Activated CD4-positive, alpha-beta memory T cell treated with anti-CD3 and anti-CD28 coated beads for 36 hours (primary cell): ENCODE measurements at places on chromosomes 16 and 17. TPM values are rescaled to one million over a fixed set of nuclear protein-coding genes. Genes with fewer than 3 reads are reported as not detected.

DNA sequence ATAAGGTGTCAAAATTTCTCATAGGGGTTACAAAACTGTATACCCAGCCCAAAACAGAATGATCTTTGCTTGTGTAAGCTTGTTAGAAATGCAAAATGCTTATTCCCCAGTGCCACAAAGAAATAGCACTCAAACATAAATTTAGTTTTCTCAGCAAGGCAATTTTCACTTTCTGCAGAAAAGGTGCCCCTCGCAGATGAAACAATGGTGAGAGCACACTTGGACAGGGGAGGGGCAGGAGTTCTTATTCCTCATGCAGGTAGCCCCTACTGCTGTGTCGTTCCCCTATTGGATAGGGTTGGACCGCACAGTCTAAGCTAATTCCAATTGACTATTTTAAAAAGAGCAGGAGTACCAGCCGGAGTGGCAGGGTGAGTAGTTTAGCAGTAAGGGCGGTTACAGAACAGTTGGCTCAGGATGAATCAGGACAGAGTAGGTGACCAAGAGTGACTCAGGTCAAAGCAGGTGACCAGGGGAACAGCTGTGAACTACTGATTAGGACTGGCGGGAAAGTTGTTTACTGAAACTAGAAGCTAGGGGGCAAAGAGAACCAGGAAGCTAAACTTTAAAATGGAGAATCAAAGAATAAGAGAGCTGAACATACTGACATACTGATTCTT, 5.5 kb upstream of the LDHD start:
- DNase-seq: no peak

The NGFR gene
- 0.17 TPM for total RNA-seq

- no peak for DNase-seq
Measured at GRCh38 chr17:20721171-20721570, 141.6 kb downstream of the CDRT15L2 start.

The TMIGD1 gene
- total RNA-seq: not detected

DNA sequence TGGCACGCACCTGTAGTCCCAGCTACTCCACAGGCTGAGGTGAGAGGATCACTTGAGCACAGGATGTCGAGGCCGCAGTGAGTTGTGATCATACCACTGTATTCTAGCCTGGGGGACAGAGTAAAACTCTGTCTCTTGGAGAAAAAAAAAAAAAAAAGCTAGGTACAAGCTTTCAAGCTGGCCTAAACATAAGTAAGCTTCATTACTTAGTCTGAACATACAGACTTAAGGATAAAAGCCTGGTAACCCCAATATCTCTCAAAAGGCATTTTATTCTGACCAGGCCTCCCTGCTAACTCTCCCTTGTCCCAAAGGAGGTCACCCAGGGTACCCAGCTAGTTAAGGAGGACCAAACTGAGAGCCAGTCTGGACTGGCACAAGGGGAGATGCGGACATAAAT, 46.2 kb downstream of the TOM1L2 start:
- DNase-seq: no peak

GRCh38 chr17:28470914-28471366, 2.5 kb upstream of the SLC13A2 start:
- no peak for DNase-seq

The TK2 gene
- total RNA-seq: 5.4 TPM

DNA sequence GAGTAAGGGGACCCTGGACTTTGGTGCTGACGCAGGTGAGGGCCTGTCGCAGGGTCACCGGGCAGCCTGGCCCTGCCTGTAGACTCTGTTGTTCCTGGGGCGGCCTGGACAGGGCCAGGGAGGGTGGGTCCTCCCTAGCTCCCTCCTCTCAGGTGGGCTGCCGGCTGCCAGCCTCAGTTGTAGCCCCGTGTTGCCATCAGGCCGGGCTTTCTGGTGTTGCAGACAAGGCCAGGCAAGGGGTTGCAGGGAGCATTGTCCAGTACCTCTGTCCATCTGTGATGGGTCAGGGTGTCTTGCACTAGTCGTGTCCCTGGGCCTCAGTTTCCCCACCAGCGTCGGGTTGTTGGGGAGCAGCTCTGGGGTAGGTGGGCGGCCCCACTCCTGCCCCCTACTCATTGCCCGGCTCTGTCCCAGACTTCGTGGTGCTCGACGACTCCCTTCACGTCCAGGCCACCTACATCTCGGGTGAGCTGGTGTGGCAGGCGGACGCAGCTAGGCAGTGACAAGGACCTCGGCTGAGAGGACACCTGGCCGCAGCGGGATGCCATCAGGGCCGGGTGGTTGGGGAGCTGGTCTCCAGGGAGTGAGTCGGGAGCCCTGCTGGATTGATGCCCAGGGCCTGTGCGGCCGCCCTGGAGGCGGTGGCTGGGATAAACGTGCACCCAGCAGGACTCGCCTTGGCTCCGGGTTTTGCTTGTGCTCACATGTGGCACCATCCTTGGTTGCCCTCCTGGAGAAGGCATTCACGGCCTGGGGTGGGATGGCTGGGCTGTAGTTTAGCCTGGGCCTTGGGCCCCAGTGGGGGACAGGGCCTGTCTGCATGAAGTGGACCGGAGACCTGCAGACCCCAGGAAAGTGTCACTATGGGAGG, 1.9 kb downstream of the CEMP1 start:
- DNase-seq: no peak

- DNase-seq: peak; percentile 35
Measured at GRCh38 chr16:23296994-23297393, 5.1 kb upstream of the SCNN1B start.

DNA sequence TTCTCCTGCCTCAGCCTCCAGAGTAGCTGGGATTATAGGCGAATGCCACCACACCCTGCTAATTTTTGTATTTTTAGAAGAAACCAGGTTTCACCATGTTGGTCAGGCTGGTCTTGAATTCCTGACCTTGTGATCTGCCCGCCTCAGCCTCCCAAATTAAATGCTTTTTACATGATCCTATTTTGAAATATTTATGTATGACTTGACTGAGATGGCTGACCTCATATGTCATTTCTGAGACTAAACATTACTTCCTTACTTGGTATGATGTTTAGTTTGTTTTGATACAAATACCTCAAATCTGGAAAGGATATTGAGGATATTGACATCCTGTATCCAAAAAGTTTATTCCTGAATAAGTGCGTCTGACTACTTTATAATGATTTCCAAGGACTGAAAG, 11.9 kb downstream of the CALCOCO2 start:
- DNase-seq: no peak

- DNase-seq: no peak
Measured at GRCh38 chr16:75491876-75492275, 3.4 kb downstream of the CHST6 start.

GRCh38 chr17:82320956-82321927, 3.8 kb upstream of the CD7 start:
- DNase-seq: peak; percentile 88

GRCh38 chr16:80680839-80681238, 123.6 kb downstream of the CDYL2 start:
- DNase-seq: peak; percentile 30

The HBA2 gene
- not detected for total RNA-seq

The FLYWCH2 gene
- total RNA-seq: 19.4 TPM

- no peak for DNase-seq
Measured at GRCh38 chr16:12027558-12028287, 51.2 kb downstream of the SNX29 start.

The SCGB1C2 gene
- total RNA-seq: not detected

The CIAO2B gene
- total RNA-seq: 204 TPM

DNA sequence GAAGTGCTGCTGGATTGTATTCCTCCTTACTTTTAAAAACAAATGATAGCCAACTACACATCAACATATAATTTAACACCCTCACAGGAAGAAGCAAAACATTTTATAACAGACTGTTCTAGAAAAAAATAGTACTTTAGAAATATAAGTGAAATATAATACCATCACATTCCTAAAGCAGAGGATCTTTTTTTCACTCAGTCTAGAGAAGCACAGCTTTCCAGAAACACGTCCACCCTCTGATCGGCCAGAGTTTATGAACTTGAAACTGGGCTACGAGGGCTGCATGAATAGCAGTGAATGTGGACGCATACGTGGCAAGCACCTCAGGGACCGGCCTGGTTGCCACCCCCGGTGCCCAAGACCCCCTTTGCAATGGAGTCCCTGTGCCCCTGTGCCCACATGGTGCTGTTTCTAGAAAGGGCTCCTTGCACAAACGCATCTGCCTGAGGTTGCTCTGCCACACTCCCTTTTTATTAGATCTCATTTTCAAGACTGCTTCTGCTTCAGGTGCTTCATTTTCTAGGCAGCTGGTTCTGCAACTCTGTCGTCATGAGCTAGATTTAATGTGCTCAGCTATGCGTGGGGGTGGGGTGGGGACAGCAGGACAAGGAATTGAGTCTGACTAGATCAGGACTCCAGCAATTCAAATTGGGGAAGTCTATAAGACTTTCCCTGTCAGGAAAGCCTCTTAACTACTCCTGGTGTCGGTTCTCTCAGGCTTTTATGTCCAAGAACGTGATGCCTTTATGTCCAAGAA, 29.1 kb upstream of the ERN1 start:
- DNase-seq: no peak

DNA sequence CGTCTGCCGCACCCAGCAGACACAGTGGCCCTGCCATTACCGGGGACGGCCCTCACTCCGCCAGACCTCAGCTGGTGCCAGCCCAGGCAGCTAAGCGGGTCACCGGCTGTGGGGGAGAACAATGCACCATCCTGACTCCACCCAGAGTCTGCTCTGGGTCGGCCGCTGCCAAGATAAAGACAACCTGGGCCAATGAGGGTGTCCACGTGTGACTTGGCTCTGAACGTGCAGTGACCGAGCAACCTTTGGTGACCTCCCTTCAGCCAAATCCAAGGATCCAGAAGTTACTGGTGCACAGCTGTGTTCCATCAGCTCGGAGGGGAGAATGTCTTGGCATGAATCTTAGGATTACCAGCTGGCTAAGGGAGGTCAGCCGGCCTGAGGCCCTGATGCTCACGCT, 155.9 kb downstream of the NTN1 start:
- DNase-seq: no peak

- no peak for DNase-seq
Measured at GRCh38 chr17:42114118-42114517, 1.6 kb upstream of the DHX58 start.

The SLFN13 gene
- total RNA-seq: 46.0 TPM

- no peak for DNase-seq
Measured at GRCh38 chr17:1645207-1646171, at the start of gene SCARF1. TSS of gene SCARF1 (minus strand) at chr17:1645732. CDS start at chr17:1645697, 35 bp downstream.

DNA sequence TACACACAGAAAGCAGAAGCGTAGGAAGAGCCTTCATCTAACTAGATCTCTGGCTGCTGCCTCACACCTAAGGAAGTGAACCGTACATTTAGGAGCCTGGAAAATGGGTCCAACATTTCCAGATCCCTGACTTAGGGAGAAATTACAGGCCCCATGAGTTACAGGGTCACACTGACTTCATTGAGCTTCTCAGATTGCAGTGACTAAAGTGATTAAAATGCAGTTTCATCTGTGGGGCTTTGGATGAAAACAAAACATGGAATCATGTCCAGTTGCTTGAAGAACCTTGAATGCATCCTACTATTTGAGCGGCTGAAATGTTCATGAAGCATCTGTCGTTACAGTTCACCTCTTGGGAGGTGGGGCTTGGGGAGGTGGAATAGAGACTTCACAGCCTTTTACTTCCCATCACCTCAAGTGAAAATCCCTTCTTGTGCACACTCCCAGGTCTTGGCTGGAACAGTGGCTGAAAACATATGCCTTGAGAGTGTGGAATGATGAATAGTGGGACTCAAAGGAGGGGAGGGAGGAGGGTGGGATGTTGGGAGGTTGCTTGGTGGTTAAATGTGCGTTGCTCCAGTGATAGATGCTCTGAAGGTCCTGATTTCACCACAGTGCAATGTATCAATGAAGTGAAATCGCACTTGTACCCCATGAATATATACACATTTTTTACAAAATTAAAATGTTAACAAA, 19.7 kb downstream of the TEKT3 start:
- no peak for DNase-seq

The MARVELD3 gene
- total RNA-seq: not detected

The UMOD gene
- not detected for total RNA-seq

The CES3 gene
- total RNA-seq: 1.6 TPM

DNA sequence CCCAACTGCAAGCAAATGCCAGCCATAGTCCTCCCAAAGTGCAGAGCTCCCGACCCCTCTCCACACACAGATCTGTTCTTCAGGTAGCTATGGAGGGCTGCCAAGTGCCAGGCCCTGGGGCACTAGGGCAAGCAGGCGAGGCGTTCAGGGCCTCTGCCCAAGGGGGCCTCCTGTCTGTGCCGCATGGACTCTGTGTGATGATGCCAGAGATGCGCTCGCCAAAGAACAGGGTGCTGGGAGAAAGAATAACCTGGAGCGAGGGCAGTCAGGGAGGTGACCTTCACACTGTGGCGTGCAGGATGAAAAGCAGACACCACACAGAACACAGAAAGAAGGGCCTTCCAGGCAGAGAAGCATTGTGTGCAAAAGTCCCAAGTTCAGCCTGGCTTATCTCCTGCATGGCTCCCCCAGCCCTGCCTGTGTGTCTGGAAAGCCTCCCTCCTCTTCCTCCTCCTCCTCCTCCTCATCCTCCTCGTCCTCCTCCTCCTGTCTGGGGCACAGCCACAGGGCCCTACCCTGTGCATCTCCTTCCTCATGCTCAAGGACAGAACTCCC, 44.2 kb downstream of the PEMT start:
- no peak for DNase-seq

DNA sequence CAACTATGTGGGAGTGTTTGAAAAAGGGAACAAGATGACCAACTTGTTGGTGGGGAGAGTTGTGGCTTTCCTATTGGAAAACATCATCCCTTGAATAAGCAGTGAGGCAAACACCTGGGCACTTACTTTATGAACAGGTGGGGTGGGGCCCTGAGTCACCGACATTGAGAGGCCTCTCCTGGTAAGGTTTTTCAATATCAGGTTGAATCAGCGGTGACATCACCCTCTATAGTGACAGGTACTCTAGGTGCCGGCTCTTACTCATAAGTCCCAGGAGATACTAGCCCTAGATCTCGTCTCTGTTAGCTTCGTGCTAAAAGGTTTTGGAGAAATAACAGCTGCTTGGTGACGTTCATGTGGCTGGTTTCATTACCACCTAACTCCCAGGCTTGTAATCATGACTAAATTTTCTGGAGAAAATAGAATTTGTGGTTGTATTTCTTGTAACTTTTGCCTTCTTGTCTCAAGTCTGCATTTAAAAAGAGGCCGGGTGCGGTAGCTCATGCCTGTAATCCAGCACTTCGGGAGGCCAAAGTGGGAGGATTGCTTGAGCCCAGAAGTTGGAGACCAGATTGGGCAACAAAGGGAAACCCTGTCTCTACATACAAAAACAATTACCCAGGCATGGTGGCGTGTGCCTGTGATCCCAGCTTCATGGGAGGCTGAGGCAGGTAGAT, 19.3 kb downstream of the CDH1 start:
- DNase-seq: peak; percentile 89

DNA sequence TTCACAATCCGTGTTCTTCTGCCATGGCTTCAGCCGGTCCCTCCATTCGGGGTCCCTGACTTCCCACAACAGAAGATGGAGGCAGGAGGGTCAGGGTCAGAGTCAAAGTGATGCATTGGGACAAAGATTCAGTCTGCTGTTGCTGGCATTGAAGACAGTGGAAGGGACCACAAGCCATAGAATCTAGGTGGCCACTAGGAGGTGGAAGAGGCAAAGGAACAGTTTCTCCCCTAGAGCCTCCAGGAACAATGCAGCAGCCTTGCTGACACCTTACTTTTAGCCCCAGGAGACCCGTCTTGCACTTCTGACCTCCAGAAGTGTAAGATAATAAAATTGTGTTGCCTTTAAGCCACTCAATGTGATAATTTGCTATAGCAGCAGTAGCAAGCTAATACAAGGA, 55.9 kb downstream of the MFSD11 start:
- peak; percentile 13 for DNase-seq

The KCNH6 gene
- not detected for total RNA-seq
